AG09319 (cell line): ENCODE measurements at places on chromosomes 4 and X.
A peak's percentile ranks its signal among the peaks of the same experiment; 100 is the strongest.

DNA sequence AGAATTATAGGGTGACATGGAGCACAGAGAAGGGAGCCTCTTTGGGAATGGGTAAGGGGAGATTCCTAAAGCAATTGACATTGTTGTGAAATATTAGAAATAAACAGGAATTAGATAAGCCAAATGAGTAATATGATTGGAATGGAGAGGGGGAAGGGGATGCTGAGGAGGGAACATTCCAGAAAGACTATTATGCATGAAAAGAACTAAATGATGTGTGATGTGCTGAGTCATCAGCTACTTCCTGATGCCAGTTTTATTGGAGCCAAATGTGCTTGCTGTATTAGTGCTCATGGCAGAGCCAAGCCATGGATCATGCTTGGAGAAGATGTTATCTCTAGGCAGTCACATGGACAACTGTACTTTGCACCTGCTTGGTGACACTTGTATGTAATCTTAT is 189.0 kb upstream of the HCCS start:
- peak; percentile 64 for DNase-seq

- DNase-seq: no peak
These were observed 14.5 kb downstream of the LNX1 start for GRCh38 chr4:53576676-53577372.

DNA sequence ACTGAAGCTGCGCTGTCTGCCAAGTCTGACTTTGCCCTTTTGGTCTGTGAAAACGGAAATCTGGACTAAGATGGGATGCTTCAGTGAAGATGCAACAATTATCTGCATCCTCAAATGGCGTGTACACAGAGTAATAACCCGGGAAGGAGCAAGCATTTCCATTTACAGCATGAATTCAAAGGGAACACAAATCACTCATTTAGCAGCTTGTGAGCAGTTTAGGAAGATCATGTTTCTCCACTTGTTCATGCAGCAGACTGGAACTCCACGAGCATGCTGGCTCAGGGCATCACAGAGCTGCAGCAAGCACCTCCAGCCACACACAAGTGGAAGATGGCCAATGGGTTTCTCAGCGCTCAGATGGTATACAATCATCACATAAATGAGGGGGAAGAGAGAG is 175.5 kb downstream of the NLGN4X start:
- no peak for DNase-seq

DNA sequence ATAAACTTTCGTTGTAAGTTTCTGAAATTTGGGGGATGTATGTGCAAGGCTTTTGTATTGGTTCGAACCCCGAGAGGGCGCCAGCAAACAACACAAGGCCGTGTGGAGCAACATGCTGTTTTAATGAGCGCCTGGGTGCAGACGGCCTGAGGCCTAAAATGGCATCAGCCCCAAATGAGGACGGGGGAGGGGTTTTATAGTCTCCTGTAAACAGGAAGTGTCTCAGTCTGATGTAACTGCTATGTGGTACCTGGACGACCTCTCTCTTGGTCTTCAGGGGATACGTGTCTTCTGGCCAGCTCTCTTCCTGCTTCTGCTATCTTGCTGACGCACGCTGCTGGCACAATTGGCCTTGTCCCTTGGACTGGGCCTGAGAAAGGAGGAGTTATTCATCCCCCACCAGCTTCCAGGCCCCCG is 1348.0 kb downstream of the ADGRL3 start:
- DNase-seq: no peak

DNA sequence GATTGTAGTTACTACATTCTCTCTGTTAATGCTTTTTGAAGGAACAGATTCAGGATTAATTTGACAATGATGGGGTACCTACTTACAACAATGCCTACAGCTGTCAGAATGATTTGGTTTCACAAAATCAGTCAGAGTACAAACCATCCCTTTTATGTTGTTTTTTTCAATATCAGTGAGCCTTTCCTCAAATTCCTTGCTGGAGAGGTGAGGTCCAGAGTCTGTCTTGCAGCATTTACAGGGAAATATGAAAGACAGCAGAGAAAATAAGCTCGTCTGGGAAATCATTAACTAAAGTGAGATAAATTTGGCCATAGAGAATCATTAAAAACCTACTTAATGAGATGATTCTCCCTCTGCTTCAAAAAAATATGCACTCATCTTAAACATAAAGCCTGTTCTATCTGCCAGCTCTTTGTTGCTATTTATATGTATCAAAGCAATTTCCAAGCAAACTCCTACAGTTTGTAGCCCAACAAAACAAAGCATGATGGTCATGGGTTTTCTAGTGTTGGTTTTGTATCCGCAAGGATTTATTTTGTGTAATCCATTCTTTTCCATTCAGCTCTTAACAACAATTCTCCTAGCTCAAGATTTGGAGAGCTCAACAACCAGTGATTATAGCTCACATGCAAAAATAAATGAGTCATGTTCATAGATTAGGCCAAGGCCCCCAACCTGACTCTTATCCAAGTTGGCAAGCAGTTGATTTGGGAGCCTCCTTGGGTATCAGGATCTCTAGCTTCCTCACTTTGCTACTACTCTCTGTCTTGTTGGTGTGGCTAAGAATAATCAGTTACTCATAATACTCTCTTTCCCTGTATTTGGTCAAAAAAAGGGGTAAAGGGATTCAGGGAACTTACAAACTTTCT is 222.6 kb downstream of the ENOX2 start:
- peak; percentile 8 for DNase-seq

GRCh38 chr4:18676526-18676915 is 655.0 kb upstream of the LCORL start:
- DNase-seq: no peak

GRCh38 chr4:80027611-80028010 is 45.4 kb downstream of the ANTXR2 start:
- no peak for DNase-seq

- no peak for DNase-seq
These were observed 23.1 kb upstream of the TMEM184C start for GRCh38 chr4:147594107-147594506.

- DNase-seq: no peak
These were observed 40.5 kb upstream of the HSD17B10 start for GRCh38 chrX:53474707-53475106.

GRCh38 chrX:73647212-73647611 is 84.2 kb downstream of the CHIC1 start:
- no peak for DNase-seq

DNA sequence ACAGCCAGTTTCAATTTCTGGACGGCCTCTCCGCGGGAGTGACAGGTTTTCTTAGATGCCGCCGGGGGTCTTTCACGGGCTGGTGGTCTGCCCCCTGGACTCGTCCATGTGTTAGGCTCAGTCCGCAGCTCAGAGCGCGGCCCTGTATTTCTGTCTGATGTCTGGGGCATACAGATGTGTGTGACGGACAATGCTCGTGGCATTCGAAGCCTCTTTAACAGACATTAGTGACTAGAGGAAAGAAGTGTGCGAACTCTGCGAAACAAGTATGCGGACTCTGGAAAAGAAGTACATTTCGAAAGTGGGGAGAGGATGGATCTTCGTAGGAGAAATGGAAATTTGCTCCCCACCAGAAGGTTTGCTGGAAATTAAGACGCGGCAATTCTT is 793 bp upstream of the DCUN1D4 start:
- no peak for DNase-seq

DNA sequence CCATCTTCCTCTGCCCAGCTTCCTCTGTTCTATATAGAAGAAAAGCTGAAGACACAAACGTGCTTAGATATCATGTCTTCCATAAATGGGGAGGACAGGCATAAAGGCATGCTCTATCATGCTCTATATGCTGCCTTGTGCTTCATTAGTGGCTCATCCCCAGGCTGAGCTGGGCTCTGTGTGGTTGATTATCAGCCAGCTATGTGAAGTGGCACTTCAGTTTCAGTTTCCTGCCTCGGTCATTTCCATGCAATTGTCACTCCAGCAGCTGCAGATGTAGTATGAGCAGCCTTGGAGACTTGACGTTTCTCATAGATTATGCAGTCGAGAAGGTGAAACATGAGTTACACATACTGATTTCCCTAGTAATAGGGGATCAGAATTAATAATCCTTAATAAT is 106.2 kb downstream of the SYTL5 start:
- DNase-seq: no peak

DNA sequence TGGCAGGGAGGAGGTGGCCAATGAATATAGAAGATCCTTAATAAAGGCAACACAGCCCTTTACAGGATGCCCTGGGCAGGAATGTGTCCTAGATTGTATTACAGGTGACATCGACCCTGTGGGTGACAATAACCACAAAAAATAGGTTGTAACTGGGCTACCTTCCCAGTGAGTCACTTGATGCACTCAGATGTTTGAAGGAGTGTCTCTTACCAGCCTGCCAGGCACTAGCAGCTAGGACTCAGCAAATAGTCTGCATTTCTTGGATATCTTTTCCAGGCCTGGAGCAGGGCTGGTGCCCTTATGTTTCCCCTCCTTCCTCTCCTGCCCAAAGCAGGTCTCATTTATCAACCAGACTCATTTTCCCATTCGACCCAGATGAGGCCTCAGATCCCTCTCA is 50.9 kb upstream of the TMEM164 start:
- no peak for DNase-seq

- DNase-seq: no peak
These were observed 6.9 kb upstream of the PNMA6A start for GRCh38 chrX:153065389-153065788.

DNA sequence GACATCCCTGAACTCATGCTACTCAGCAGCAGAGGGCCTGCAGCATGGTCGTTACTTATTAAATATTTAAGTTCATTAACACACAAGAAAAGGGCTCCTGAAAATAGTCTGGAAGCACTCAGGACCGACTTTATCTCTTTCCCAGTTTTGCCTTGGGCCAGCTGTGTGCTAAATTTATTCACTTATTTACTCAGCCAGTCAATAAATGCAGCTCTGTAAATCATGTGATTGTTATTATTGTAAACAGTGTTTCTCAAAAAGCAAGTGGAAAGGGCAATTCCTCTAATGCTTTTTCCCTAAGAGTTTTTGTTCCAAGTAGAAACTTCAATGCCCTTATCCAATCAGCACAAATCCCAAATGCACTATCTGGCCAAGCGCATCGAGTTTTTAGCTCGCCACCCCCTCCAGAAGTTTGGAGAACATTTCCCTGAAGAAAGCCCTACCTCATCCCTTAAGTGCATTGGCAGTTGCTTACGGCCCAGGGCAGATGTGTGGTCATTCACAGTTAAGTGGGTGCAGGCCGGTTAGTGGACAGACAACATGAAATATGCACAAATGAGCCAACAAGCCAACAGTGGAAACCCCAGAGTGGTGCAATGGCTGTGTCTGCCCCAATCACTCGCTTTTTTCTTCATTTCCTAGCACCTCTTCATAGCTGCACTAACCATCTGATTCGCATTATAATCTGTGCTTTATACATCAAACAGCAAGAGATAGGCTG is 125.8 kb downstream of the SMIM20 start:
- DNase-seq: no peak

GRCh38 chrX:14505648-14506047 is 23.7 kb upstream of the GLRA2 start:
- DNase-seq: no peak
